ENCODE measurements at places on chromosomes 7 and 10.

DNA sequence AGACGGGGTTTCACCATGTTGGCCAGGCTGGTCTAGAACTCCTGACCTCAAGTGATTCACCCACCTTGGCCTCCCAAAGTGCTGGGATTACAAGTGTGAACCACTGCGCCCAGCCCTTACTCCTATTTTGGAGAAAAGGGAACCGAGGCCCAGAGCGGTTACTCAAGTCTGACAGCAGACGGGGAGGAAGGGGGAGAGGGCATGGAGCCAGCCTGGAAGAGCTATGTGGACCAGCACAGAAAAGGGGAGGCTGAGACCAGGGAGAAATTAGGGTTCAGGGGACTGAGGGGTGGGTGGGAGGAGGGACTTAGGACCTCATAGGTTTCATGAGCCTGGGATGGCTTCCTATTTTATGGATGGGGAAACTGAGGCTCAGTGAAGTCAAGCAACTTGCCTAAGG is 1.5 kb downstream of the SFRP5 start:
- no peak for DNase-seq
- peak overlapping the region; percentile 85 for H3K4me3 ChIP-seq
- H3K36me3 ChIP-seq: no peaks in the 10 kb centered on the region
- H3K4me1 ChIP-seq: no peaks in the 10 kb centered on the region
- H3K27me3 ChIP-seq: peaks cover 19% of the 10 kb centered on the region

DNA sequence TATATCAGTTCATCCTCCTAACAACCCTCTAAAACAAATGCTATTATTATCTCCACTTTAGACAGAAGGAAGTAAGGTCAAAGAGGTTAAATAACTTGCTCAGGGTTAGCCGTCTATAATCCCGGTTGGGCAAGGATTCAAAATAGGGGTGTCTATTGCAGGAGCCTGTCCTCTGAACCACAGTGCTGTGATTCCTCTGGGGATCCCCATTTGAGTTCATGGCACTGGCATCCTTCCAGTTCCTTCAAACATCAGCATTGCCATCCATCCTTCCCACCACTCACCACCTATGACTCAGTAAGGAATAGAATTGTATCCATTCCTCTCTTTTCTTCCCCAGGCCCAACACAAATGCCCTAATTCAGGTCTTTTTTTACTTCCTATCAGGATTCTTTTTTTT is 25.6 kb downstream of the HPS6 start:
- no peak overlapping the region for H3K27ac ChIP-seq
- no peak for DNase-seq
- H3K4me3 ChIP-seq: no peak overlapping the region
- peaks cover 5% of the 10 kb centered on the region for H3K36me3 ChIP-seq
- H3K27me3 ChIP-seq: no peaks in the 10 kb centered on the region

DNA sequence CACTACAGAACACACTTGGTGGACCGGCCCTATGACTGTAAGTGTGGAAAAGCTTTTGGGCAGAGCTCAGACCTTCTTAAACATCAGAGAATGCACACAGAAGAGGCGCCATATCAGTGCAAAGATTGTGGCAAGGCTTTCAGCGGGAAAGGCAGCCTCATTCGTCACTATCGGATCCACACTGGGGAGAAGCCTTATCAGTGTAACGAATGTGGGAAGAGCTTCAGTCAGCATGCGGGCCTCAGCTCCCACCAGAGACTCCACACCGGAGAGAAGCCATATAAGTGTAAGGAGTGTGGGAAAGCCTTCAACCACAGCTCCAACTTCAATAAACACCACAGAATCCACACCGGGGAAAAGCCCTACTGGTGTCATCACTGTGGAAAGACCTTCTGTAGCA is 14.6 kb downstream of the ZSCAN21 start:
- no peaks in the 10 kb centered on the region for H3K27me3 ChIP-seq
- no peaks in the 10 kb centered on the region for H3K4me1 ChIP-seq
- peaks cover 85% of the 10 kb centered on the region for H3K36me3 ChIP-seq
- no peak for DNase-seq
- H3K27ac ChIP-seq: no peak overlapping the region
- H3K4me3 ChIP-seq: no peak overlapping the region

DNA sequence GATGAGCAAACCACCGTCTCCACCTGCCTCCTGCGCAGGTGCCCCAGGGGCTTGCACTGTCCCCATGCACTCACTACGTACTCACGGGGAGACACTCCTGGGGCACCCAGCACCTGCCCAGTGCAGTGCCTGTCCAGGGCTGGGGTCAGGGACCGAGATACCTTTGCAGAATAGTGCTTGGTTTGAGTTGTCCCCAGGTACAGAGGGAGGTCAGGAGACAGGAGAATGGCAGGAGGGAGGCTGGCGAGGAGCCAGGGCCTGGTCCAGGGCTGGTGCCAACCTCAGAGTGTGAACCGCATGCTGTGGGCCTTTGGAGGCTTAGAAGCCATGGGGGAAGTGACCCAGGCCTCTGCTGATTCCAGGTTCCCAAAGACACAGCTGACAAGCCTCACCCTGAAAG is 110.1 kb upstream of the GPR26 start:
- no peak overlapping the region for H3K27ac ChIP-seq
- no peaks in the 10 kb centered on the region for H3K36me3 ChIP-seq
- H3K4me1 ChIP-seq: no peaks in the 10 kb centered on the region
- no peak for DNase-seq
- no peak overlapping the region for H3K4me3 ChIP-seq
- H3K27me3 ChIP-seq: no peaks in the 10 kb centered on the region

GRCh38 chr7:139043823-139044812 is 8.3 kb upstream of the ZC3HAV1L start:
- no peak overlapping the region for H3K27ac ChIP-seq
- DNase-seq: no peak
- H3K4me1 ChIP-seq: no peaks in the 10 kb centered on the region
- H3K36me3 ChIP-seq: peaks cover 19% of the 10 kb centered on the region

GRCh38 chr7:140719721-140720120 is 23.2 kb downstream of the NDUFB2 start:
- peaks cover 8% of the 10 kb centered on the region for H3K36me3 ChIP-seq
- H3K4me1 ChIP-seq: no peaks in the 10 kb centered on the region
- DNase-seq: no peak

- no peak for DNase-seq
- no peak overlapping the region for H3K4me3 ChIP-seq
- H3K36me3 ChIP-seq: no peaks in the 10 kb centered on the region
- no peaks in the 10 kb centered on the region for H3K27me3 ChIP-seq
Observed at GRCh38 chr7:46885167-46885566, 696.7 kb downstream of the TNS3 start.

DNA sequence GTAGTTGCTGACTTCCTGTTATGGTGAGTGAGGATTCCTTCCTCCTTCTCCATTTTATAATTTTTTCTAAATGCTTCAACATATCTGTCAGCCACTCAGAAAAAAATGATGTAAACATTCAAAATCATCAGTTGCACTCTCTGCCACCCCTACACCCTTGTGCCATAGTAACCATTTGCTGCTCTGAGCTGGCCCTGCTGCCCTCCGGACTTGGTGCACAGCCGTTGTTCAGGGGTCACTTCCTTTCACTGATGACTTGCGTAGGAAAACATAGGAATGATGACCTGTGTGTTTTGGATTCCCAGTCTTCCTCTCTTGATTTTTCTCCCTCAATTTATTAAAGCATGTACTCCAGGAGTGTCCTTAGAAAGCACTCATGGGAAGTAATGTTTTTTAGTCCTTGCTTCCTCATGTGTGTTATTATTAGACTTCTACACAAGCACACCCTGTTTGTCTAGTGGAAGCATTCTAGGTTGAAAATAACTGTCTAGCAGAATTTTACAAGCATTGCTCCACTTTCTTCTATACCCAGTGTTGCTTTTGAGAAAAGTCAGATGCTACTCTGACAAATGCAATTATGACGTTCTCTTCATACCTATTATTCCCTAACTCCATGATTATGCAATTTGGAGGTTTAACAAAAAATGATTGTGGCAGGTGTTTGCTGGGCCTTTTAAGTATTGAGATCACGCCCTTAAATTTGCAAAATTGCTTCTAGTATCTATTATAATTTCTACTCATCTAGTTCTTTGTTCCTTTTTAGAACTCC is 62.6 kb upstream of the MTPN start:
- H3K27me3 ChIP-seq: no peaks in the 10 kb centered on the region
- DNase-seq: no peak
- no peak overlapping the region for H3K4me3 ChIP-seq
- H3K4me1 ChIP-seq: no peaks in the 10 kb centered on the region
- H3K36me3 ChIP-seq: peaks cover 3% of the 10 kb centered on the region

DNA sequence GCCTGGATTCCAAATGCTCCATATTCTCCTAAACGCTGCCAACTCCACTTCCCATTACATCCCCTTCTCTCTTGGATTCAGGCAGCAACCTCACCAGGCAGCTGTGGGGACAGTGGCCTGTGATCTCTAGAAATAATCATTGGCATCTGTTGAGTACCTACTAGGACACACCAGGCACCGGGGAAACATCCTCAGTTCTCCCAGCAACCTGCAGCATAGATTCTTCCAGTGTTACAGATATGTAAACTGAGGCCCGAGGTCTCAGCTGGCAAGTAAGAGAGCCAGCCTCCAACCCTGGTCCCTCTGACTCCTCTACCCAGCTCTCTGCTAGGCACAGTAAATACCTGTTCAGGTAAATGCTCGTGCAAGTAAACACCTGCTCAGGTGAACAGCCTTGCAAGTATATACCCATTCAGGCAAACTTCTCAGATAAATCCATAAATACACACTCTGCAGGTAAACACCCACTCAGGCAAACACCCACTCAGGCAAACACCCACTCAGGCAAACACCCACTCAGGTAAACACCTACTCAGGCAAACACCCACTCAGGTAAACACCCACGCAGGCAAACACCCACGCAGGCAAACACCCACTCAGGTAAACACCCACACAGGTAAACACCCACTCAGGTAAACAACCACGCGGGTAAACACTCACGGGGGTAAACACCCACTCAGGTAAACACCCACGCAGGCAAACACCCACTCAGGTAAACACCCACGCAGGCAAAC is 18.7 kb downstream of the ASB13 start:
- H3K27me3 ChIP-seq: no peaks in the 10 kb centered on the region
- no peak overlapping the region for H3K27ac ChIP-seq
- no peaks in the 10 kb centered on the region for H3K4me1 ChIP-seq
- peaks cover 23% of the 10 kb centered on the region for H3K36me3 ChIP-seq
- no peak overlapping the region for H3K4me3 ChIP-seq
- DNase-seq: no peak

GRCh38 chr10:87578842-87579401 is 74.2 kb downstream of the MINPP1 start:
- H3K4me3 ChIP-seq: no peak overlapping the region
- no peak for DNase-seq
- H3K4me1 ChIP-seq: no peaks in the 10 kb centered on the region

GRCh38 chr10:3902054-3902808 is 117.2 kb upstream of the KLF6 start:
- no peaks in the 10 kb centered on the region for H3K36me3 ChIP-seq
- no peaks in the 10 kb centered on the region for H3K27me3 ChIP-seq
- no peak overlapping the region for H3K27ac ChIP-seq
- no peak overlapping the region for H3K4me3 ChIP-seq
- no peaks in the 10 kb centered on the region for H3K4me1 ChIP-seq

GRCh38 chr7:16130111-16131110 is 290.9 kb downstream of the CRPPA start:
- no peak overlapping the region for H3K4me3 ChIP-seq
- H3K27me3 ChIP-seq: no peaks in the 10 kb centered on the region
- no peaks in the 10 kb centered on the region for H3K36me3 ChIP-seq
- no peak overlapping the region for H3K27ac ChIP-seq
- no peak for DNase-seq
- H3K4me1 ChIP-seq: no peaks in the 10 kb centered on the region

GRCh38 chr10:119408969-119409371 is 133.5 kb downstream of the RGS10 start:
- H3K27me3 ChIP-seq: no peaks in the 10 kb centered on the region
- no peaks in the 10 kb centered on the region for H3K4me1 ChIP-seq
- DNase-seq: no peak
- H3K4me3 ChIP-seq: no peak overlapping the region

- peaks cover 2% of the 10 kb centered on the region for H3K36me3 ChIP-seq
- H3K27me3 ChIP-seq: no peaks in the 10 kb centered on the region
- no peaks in the 10 kb centered on the region for H3K4me1 ChIP-seq
- DNase-seq: no peak
Observed at GRCh38 chr10:83023662-83024061, 1115.6 kb upstream of the GHITM start.

DNA sequence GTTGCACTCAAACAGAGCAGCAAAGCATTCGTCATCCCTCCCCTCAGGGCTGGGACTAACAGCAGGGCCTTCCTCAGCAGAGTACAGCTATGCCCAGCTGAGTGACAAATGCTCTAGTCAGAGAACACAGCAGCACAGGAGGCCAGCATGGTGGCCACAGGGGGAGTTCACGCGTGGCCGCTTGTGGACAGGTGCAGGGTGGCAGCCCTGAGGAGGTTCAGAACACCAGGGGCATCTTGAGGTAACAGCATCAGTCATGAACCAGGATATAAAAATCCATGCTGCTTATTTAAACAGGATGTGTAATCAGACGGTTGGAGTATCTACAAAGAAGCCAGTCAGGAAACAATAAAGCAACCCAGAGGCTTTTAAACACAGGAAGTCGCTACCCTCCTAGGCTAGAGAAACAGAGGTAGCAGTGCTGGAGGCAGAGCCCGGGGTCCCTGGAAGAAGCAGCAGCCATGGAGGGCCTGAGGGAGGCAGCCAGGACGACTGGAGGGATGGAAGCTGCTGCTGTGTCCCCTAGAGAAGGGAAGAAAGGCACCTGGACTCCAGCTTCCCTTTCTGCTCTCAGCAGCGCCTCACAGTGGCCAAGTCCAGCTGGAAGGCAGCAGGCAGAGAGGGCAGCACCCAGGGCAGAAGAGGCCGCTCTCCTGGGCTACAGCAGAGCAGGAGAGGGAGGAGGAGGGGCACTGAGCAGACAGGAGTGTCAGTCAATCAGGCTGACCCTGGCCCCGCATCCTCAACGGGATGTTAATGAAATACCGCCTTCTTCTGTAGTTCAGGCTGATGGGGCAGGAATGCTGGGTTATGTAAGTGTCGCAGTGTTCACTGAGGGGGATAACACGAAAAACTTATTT is 70.8 kb upstream of the UCN3 start:
- no peak overlapping the region for H3K27ac ChIP-seq
- peaks cover 8% of the 10 kb centered on the region for H3K36me3 ChIP-seq
- H3K27me3 ChIP-seq: no peaks in the 10 kb centered on the region
- peak; percentile 98 for DNase-seq
- H3K4me3 ChIP-seq: no peak overlapping the region
- no peaks in the 10 kb centered on the region for H3K4me1 ChIP-seq

DNA sequence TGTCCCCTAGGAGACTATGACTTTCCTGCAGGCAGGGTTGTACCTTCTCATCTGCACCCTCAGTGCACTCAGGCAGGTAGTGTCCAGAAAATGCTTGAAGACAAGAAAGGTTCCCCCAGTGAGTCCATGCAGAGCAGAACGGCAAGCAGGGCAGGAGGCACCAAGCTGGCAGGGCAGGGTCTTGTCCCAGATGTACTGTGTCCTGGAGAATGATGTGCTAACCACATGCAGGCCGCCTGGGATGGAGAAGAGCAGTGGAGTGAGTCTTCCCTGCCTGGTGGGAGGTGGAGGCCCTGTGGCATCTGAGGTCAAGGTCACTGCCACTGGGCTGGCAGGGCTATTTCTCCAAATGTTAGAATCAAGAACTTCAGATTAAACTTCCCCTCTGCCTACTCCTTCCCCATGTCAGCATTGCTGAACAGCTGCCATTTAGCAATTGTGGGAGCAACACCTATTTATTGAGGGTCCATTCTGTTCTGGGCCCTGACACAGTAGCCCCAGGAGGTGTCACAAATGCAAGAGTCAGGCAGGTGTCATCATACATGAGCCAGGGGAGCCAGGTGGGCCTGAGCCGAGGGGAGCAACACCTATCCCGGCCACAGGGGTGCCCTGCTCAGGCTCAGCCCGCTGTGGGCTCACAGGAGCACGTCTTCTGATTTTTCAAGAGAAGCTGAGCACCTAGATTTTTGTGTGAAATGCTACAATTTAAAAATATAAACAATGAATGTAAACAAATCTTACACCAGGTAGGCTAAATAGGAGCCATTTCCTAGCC is 34.1 kb downstream of the PTPRE start:
- no peak overlapping the region for H3K27ac ChIP-seq
- H3K4me3 ChIP-seq: no peak overlapping the region
- DNase-seq: no peak
- no peaks in the 10 kb centered on the region for H3K36me3 ChIP-seq

Measured in H9 (cell line).